Spinal cord (tissue), 10 donors: ENCODE measurements at places on chromosomes 16 and 17.

DNA sequence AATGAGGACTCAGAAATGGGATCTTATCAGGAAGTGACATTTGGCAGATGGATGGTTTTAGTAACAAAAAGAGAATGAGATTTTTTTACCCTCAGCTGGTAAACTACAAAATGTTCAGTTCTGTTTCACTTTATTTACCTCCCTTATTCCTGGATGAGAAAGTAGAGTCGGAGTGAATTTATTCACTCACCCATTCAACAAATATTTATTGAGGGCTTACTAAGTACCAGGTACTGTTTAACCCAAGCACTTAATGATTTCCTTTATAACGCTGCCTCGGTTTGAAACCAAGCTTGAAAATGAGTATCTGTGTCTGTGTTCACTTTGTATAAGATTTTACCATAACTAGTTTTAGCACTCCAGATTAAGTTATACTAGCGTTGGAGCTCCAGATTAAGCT lies 38.1 kb downstream of the CDRT15 start:
- H3K4me1 ChIP-seq = peaks cover 3% of the 10 kb centered on the region
- no peaks in the 10 kb centered on the region for H3K36me3 ChIP-seq
- no peak overlapping the region for H3K27ac ChIP-seq
- no peak for DNase-seq
- H3K27me3 ChIP-seq = no peaks in the 10 kb centered on the region

GRCh38 chr16:72894293-72895151 lies 153.4 kb downstream of the ZFHX3 start:
- H3K4me3 ChIP-seq = no peak overlapping the region
- DNase-seq = no peak
- H3K27me3 ChIP-seq = no peaks in the 10 kb centered on the region

DNA sequence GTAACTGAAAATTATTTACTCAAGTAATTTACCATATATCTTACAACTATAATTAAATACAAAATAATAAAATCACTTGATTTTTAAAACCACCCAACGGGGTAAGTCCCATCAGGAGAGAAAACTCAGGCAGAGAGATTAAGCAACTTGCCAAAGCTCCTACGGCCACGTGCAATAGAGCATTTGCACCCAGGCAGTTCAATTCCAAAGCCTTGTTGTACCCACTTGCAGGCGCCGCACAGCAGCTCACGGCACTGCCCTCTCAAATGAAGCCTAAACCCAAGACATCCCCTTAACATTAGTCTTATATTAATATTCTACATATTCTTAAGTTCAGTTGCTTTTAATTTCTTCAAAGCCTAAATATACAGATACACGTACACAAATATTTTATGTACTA lies 75.7 kb downstream of the SPAG9 start:
- peak overlapping the region; percentile 98 for H3K27ac ChIP-seq
- no peaks in the 10 kb centered on the region for H3K27me3 ChIP-seq
- H3K36me3 ChIP-seq = peaks cover 1% of the 10 kb centered on the region
- peak overlapping the region; percentile 66 for H3K4me3 ChIP-seq

GRCh38 chr16:13046061-13046821 lies 144.8 kb downstream of the SHISA9 start:
- H3K27me3 ChIP-seq = no peaks in the 10 kb centered on the region
- H3K36me3 ChIP-seq = no peaks in the 10 kb centered on the region
- no peak for DNase-seq
- H3K4me3 ChIP-seq = no peak overlapping the region
- H3K27ac ChIP-seq = no peak overlapping the region
- H3K4me1 ChIP-seq = no peaks in the 10 kb centered on the region

GRCh38 chr17:30351735-30352134 lies 17.9 kb upstream of the TMIGD1 start:
- no peak for DNase-seq
- no peak overlapping the region for H3K27ac ChIP-seq
- no peaks in the 10 kb centered on the region for H3K27me3 ChIP-seq

DNA sequence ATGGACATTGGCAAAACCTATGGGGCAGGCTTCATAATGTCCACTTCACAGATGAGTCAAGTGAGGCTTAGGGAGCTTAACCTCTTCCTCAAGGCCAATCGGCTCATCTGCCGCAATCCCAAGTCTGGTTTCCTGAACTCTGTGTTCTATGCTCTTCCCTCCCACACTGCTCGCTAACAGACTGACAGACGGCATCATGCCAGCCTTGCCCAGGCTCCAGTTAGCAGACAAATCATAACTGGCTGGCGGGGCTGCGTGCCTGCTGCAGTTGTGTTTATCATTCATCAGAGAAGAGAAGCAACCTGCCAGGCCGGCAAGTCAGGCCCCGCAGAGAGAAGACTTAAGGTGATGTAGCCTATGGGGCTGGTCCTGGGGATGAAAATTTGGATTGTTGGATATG lies 216.2 kb upstream of the ASIC2 start:
- no peak for DNase-seq
- no peaks in the 10 kb centered on the region for H3K36me3 ChIP-seq
- H3K4me3 ChIP-seq = no peak overlapping the region
- H3K27ac ChIP-seq = no peak overlapping the region
- H3K4me1 ChIP-seq = no peaks in the 10 kb centered on the region

DNA sequence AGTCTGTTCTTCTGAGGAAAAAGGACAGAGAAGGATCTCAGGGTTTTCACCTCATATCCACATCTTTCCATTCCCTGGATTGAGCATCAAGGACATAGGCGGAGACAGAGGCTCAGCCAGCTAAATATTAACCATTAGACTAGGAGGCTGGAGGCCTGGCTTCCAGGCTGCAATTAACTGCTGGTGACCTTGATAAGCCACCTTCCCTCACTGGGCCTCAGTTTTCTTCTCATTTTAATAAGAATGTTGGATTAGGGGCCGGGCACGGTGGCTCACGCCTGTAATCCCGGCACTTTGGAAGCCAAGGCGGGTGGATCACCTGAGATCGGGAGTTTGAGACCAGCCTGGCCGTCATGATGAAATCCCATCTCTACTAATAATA lies 25.6 kb upstream of the CNOT1 start:
- H3K27ac ChIP-seq = no peak overlapping the region
- H3K4me3 ChIP-seq = no peak overlapping the region
- no peaks in the 10 kb centered on the region for H3K4me1 ChIP-seq
- no peaks in the 10 kb centered on the region for H3K36me3 ChIP-seq

- H3K36me3 ChIP-seq = peaks cover 21% of the 10 kb centered on the region
- no peaks in the 10 kb centered on the region for H3K27me3 ChIP-seq
- peak overlapping the region; percentile 75 for H3K4me3 ChIP-seq
- H3K27ac ChIP-seq = peak overlapping the region; percentile 83
These were observed 1.6 kb downstream of the BAHCC1 start for GRCh38 chr17:81396722-81397313.

DNA sequence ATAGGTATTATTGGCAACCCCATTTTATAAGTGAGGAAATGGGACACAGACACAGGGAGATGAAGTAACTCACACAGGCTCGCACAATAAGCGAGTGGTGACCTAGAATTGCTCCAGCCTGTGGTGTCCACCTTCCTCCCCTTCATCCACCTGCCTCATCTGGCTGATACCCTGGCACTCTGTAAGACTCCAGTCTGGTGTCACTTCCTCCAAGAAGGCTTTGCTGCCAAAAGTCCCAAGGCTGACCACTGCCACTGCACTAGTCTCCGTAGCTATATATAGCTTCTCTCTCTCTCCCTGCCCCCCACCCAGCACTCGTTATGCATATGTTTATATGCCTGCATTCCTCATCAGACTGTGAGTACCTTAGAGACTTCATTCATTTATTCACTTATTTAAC lies 66.1 kb upstream of the SREBF1 start:
- H3K36me3 ChIP-seq = peaks cover 32% of the 10 kb centered on the region
- no peak overlapping the region for H3K4me3 ChIP-seq
- H3K27ac ChIP-seq = no peak overlapping the region

GRCh38 chr17:17732444-17732843 lies 51.2 kb downstream of the RAI1 start:
- no peak overlapping the region for H3K27ac ChIP-seq
- no peak overlapping the region for H3K4me3 ChIP-seq
- H3K36me3 ChIP-seq = peaks cover 36% of the 10 kb centered on the region
- peaks cover 69% of the 10 kb centered on the region for H3K4me1 ChIP-seq
- H3K27me3 ChIP-seq = no peaks in the 10 kb centered on the region
- DNase-seq = no peak

- no peaks in the 10 kb centered on the region for H3K36me3 ChIP-seq
- H3K4me1 ChIP-seq = no peaks in the 10 kb centered on the region
- H3K4me3 ChIP-seq = no peak overlapping the region
- no peak overlapping the region for H3K27ac ChIP-seq
These were observed 426.6 kb downstream of the PMP22 start for GRCh38 chr17:14838567-14838966.

DNA sequence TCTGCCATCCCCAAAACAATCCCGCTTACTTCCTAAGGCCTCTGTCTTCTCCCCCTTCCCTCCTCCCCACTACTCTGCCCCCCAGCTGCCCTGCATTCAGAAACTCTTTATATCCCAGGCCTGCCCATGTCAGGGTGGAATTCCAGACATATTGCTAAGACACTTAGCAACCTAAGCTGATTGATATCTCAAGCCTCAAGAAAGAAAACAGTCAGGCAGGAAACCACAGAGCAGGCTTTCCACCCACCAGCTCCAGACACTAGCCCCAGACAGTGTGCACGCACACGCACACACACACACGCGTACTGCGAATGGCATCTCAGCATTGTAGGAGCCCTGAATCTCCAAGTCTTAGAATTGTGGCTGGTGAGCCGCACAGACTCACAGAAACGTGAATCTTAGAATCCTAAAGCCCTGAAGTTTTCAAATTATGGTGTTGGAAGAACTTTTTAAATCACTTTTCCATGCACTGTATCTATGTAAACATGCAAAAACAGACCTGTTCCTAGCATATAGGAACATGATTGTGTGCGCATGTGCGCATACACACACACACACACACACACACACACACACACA lies 8.8 kb upstream of the LPCAT2 start:
- peaks cover 14% of the 10 kb centered on the region for H3K36me3 ChIP-seq
- peak overlapping the region; percentile 80 for H3K27ac ChIP-seq
- peaks cover 55% of the 10 kb centered on the region for H3K4me1 ChIP-seq
- H3K4me3 ChIP-seq = no peak overlapping the region

- H3K27me3 ChIP-seq = no peaks in the 10 kb centered on the region
- no peak for DNase-seq
- no peak overlapping the region for H3K4me3 ChIP-seq
- H3K27ac ChIP-seq = no peak overlapping the region
These were observed 51.6 kb upstream of the CORO6 start for GRCh38 chr17:29674281-29674680.

GRCh38 chr17:82531431-82531881 lies 11.9 kb downstream of the FOXK2 start:
- no peak overlapping the region for H3K4me3 ChIP-seq
- no peaks in the 10 kb centered on the region for H3K36me3 ChIP-seq
- H3K4me1 ChIP-seq = peaks cover 23% of the 10 kb centered on the region
- H3K27ac ChIP-seq = no peak overlapping the region

GRCh38 chr17:79575229-79575628 lies 35.6 kb downstream of the RBFOX3 start:
- no peak overlapping the region for H3K27ac ChIP-seq
- H3K27me3 ChIP-seq = no peaks in the 10 kb centered on the region
- no peak for DNase-seq

DNA sequence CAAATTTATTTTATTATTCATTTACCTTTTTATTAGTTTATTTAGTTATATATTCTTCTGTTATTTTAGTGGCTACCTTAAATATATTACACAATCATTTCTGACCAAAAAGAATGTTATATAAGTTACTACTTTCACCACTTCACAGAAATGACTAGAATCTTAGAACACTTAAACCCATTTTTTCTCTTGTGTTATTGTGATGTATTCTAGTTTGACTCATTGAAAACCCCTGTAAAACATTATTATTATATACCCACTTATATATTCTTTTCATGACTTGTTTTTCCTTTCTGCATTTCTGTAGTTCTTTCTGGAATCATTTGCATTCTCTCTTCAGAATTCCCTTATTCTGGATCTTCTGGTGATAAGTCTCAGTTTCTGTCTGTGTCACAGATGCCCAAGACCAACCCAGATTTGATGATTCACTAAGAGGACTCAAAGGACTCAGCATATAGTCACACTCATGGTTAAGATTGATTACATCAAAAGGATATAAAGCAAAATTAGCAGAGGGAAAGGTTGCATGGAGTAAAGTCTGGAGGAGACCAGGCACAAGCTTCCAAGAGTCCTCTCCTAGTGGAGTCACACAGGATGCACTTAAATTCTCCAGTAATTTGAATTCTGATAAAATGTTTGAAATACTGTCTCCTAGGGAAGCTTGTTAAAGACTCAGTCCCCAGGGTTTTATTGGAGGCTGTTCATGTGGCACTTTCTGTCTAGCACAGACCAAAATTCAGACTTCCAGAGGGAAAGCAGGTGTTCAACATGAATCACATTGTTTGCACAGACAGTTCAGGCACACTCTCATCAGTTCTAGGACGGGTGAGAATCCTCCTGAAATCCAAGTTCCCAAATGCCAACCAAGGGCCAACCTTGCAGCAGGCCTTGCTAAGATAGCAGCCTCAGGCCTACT lies 7.7 kb downstream of the GINS3 start:
- no peaks in the 10 kb centered on the region for H3K27me3 ChIP-seq
- no peaks in the 10 kb centered on the region for H3K4me1 ChIP-seq
- DNase-seq = no peak
- no peak overlapping the region for H3K27ac ChIP-seq
- no peak overlapping the region for H3K4me3 ChIP-seq
- no peaks in the 10 kb centered on the region for H3K36me3 ChIP-seq

DNA sequence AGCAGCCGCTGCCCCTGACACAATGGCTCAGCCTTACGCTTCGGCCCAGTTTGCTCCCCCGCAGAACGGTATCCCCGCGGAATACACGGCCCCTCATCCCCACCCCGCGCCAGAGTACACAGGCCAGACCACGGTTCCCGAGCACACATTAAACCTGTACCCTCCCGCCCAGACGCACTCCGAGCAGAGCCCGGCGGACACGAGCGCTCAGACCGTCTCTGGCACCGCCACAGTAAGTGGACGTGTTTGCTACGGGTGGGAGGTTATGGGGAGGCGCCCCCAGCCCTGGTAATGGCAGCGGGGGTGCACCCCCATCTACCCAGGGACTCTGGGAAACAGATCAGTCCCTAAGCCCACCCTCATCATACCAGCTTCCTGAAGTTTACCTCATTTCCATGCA lies 185.5 kb downstream of the RBFOX1 start:
- H3K27me3 ChIP-seq = no peaks in the 10 kb centered on the region
- no peaks in the 10 kb centered on the region for H3K4me1 ChIP-seq
- no peak overlapping the region for H3K27ac ChIP-seq
- no peak overlapping the region for H3K4me3 ChIP-seq

DNA sequence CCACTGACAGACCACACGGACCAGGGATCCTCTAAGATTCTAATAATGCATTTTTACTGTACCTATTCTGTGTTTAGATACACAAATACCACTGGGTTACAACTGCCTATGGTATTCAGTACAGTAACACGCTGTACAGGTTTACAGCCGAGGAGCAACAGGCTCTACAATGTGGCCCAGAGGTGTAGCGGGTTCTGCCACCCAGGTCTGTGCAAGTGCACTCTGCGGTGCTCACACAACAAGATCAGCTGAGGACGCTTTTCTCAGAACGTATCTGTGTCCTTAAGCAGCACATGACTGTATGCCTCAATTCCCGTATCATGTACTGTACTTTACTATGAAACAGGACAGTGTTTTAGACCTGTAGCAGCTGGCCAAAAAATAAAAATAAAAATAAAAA lies 6.5 kb downstream of the ZCCHC14 start:
- H3K4me1 ChIP-seq = peaks cover 35% of the 10 kb centered on the region
- H3K27ac ChIP-seq = no peak overlapping the region
- no peak overlapping the region for H3K4me3 ChIP-seq
- no peaks in the 10 kb centered on the region for H3K27me3 ChIP-seq
- no peak for DNase-seq

GRCh38 chr16:2244301-2244700 lies 7.1 kb downstream of the ECI1 start:
- no peaks in the 10 kb centered on the region for H3K4me1 ChIP-seq
- no peak overlapping the region for H3K4me3 ChIP-seq
- no peak overlapping the region for H3K27ac ChIP-seq
- no peaks in the 10 kb centered on the region for H3K27me3 ChIP-seq
